ENCODE measurements at places on chromosomes 5 and 9.

DNA sequence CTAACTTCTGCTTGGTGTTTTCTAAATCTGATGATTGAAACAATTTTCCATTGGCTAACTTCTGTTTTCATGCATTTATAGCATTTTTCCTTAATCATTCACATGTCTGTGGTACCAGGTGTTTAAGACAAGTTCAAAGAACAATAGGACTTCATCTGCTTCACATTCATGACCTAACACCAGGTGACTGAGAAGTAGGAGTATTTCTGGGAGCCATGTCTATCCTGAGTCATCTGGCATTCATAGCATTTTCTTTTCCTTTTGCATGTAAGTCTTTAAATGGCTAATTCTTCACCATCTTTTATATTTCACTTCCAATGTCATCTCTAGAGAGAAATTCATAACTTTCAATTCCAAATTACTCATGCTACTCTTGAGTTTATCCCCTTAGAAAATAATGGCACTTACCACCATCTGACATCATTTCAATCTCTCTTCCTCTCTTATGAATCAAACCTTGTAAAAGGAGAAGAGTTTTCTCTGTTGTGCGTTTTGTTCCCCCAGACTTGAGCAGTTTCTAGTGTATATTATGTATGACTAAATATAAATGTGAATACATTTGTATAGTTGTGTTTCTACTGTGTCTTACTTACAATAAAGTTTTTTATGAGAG lies 1196.1 kb upstream of the CDH9 start:
- DNase-seq = no peak

DNA sequence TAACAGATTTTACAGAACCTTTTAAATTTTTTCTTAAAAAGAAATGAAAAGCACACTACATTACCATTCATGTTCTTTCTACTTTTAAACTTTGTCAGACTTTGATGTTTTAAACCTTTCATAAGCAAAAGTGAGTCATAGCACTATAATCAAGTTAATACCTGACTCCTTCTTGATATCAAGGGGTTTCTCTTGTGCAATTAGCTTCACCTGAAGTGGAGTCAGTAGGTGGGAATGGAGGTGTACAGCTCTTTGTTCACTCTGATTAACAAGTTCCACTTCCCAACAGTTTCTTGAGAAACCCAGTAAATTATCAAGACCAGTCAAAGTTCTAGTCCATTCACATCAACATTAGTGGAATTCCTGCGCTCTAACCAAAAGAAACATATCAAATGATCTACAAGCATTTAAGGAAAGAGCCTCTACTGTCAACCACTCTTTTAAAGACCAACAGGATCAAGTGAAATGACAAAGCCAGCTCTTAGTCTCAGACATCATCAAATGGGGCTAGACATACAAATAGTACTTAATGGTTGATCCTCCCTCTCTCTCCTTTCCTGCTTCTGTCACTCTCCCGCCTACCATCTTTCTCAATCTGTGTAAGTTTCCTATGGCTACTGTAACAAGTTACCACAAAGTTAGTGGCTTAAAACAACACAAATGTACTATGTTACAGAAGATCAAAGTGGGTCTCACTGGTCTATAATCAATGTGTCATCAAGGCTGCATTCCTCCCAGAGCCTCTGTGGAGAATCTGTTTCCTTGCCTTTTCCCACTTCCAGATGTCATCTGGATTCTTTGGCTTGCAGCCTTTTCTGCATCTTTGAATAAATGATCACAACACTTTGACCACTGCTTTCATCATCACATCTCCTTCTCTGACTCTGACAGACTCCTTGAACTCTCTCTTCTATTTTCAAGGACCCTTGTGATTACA lies 68.0 kb downstream of the HINT1 start:
- DNase-seq = no peak

DNA sequence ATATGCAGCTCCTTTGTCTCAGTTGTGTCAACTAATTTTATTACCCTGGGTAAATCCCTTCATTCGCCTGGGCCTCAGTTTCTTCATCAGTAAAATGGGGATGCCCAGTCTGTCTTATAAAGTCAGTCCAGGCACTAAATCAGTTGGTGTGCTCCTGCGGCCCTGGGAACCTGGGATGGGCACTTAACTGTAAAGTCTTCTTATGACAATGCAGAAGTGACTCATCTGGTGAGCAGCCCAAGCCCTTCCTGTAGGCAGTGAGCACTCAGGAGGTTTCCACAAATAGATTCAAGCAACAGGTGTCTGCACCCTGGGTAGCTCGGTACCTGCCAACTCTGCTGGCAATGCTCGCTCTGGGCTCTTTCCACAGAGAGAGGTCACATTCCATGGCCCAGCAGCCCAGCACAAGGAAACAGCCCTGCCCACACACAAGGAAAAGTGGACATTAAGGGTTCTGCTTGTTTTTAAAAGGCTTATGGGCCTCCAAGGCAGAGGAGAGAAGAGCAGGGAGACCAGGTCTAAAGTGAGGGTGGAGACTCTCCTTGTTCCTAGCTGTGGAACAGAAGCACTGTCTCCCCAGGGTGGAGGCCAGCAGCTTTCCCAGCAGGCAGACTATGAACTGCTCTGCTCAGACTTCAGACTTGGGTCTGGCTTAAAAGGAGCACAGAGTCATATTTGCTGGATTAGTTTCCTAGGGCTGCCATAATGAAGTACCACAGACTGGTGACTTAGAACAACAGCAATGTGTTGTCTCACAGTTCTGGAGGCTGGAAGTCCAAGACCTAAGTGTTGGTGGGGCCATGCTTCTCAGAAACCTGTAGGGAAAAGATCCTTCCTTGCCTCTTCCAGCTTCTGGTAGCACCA lies 89.7 kb upstream of the ADRA1B start:
- no peak for DNase-seq

- DNase-seq = no peak
Measured at GRCh38 chr9:75432386-75432785, 344.1 kb downstream of the OSTF1 start.

- no peak for DNase-seq
Measured at GRCh38 chr9:22170990-22171670, 162.0 kb upstream of the CDKN2B start.

DNA sequence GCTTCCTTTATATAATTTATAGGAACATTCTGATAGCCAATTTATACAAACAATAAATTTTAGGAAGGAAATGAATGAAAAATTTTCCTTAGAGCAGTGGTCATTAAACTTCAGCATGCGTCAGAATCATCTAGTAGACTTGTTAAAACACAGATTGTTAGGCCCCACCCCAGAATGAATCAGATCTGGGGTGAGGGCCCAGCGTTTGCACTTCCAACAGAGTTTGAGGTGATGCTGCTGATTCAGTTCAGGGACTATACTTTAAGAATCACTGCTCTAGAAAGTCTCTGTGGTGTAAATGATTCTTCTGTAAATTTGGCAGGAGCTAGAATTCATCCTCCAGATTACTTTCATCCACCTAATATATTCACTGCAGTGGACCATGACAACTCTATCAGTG lies 80.4 kb downstream of the SLC12A2 start:
- no peak for DNase-seq

GRCh38 chr5:84057211-84057610 lies 327.5 kb downstream of the EDIL3 start:
- no peak for DNase-seq

- DNase-seq = no peak
Measured at GRCh38 chr5:72572236-72572765, 65.1 kb upstream of the ZNF366 start.

GRCh38 chr5:6818594-6819511 lies 105.6 kb downstream of the TENT4A start:
- no peak for DNase-seq

DNA sequence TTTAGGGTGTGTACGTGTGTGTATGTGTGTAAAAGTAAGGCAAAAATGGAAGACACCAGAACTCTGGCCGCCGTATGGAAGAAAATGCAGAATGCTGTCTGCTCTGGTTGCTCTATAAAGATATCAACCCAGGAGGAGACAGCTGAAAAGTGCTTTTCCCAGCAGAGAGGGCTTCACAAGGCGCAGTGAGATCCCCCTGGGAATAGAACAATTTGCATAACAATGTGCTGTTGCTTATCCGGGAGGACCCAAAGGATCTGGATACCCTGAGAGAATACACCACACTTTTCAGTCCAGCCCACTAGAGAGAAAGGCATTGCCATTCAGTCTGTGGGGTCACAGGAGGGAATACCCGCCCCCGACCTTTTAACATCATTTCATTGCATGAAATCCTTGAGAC lies 230.6 kb downstream of the EBF1 start:
- no peak for DNase-seq

- no peak for DNase-seq
Measured at GRCh38 chr9:84928419-84928818, 258.9 kb downstream of the NTRK2 start.

- no peak for DNase-seq
Measured at GRCh38 chr9:79858508-79858907, 286.7 kb downstream of the TLE4 start.

- no peak for DNase-seq
Measured at GRCh38 chr5:146475190-146475780, 28.2 kb downstream of the TCERG1 start.

DNA sequence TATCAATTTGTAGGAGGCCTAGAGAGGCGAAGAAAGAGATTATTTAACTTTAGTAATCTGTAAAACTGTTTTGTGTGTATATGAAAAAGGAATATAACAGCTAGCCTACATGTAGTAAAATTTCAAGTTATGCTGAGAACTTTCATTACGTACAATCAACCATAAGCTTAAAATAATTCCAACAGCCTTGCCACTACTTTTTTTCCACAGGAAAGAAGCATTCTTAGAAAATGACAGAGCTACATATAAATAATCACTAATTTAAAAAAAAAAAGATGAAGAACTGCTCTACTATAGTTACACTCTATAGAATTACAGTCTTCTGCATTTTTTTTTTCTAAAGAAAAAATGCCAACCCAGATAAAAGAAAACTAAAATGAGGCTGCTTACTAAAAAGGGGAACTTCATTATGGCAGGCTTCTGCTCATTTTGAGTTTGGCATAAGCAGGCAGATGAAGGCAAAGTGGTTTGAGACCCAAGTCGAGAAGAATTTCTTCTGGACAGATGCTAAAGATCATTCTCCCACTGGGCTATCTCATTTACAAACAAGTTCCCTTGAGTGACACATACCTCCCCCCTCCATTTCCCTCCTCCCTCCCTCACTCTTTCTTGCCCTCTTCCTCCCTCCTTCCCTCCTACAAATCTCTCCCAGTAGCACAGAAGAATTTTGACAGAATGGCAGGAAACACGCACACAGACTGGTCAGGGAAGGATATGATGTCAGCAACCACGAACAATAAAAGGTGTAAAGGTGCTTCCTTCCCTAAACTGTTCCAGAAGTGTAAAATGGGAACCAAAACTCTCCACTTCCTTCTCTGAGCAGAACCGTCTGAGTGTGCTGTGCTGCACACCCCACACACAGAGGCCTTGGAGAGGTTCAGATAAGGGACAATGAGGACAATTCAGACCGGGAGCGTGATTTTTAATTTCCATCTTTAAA lies 56.1 kb downstream of the MEF2C start:
- no peak for DNase-seq
